ENCODE measurements at places on chromosomes 16 and 17.
A peak's percentile ranks its signal among the peaks of the same experiment; 100 is the strongest.

DNA sequence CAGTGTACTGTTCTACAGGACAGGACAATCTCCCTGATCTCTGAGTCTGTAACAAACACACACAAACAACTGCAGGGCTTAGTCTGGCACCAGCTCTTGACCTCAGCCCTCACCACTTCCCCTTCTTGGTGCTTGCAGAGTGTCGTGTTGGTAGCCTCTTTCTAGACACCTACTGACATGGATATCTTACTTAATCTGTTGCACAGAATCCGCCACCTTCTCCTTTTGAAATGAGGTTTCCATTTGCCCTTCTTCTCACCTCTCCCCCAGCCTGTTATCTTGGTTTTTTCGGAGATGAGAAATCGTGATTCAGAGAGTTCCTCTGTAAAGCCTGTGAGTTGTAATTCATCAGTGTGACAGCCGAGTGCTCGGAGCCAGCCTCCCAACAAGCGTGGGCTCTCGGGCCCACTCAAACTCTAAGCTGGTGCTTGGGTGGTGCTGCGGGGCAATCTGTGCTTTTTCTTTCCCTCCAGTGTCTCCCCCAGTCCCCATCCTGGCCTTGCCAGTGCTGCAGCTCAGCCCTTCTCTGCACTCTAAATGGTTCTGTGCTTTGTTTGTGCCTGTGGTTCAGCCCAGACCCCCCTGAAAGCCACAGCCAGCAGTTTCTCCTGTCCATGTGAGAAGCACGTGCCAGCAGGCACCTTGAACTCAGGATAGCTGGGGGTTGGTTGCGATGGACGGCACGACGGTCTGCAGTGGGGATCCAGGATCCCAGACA, 28.1 kb downstream of the KIAA0513 start:
- peak; percentile 92 for DNase-seq

DNA sequence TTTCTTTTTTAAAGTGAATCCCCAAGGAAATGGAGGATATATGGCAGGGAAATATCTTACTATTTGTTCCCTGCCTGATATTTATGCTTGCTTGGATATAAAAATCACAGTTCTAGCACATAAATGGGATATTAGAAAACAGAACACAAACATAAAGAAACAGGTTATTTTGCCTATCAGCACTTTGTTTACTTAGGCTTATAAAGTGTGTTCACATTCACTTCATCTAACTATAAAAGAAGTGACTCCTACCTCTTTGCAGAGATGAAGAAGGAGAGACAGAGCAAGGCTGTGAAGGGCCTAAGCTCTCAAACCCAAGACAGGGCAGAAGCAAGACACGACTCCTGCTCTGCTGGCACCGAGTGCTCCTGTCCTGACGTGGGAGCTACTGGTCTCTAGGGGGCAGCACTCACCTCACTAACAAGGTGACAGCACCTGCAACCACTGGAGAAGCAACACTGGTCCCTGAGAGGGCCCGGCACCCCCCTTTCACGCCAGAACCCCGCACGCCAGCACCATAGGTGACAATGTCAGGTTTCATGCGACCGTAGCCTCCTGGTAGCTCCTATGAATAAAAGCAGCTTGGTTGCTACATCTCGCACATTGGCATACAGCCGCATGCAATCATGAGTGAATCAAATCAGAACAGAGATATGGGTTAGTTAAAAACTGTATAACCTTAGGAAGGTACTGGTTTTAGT, 32.0 kb downstream of the MBTPS1 start:
- peak; percentile 84 for DNase-seq

- no peak for DNase-seq
These were observed 43.2 kb downstream of the CRISPLD2 start for GRCh38 chr16:84862804-84863480.

GRCh38 chr16:5903153-5903552, 805.6 kb upstream of the EEF2KMT start:
- no peak for DNase-seq

- no peak for DNase-seq
These were observed 196.4 kb upstream of the KIF2B start for GRCh38 chr17:53626286-53626685.

Data from spleen (tissue), 13 donors.